ENCODE measurements at places on chromosomes 7 and 10.
A peak's percentile ranks its signal among the peaks of the same experiment; 100 is the strongest.

- DNase-seq, result no peak
Measured at GRCh38 chr7:32611201-32612099, 116.2 kb downstream of the AVL9 start.

DNA sequence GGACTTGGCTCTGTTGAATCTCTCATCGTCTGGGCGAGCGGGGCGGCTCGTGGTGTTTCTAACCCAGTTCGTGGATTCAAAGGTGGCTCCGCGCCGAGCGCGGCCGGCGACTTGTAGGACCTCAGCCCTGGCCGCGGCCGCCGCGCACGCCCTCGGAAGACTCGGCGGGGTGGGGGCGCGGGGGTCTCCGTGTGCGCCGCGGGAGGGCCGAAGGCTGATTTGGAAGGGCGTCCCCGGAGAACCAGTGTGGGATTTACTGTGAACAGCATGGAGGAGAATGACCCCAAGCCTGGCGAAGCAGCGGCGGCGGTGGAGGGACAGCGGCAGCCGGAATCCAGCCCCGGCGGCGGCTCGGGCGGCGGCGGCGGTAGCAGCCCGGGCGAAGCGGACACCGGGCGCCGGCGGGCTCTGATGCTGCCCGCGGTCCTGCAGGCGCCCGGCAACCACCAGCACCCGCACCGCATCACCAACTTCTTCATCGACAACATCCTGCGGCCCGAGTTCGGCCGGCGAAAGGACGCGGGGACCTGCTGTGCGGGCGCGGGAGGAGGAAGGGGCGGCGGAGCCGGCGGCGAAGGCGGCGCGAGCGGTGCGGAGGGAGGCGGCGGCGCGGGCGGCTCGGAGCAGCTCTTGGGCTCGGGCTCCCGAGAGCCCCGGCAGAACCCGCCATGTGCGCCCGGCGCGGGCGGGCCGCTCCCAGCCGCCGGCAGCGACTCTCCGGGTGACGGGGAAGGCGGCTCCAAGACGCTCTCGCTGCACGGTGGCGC lies at the start of gene EN2:
Gene EN2, plus strand, starts transcription at position 19 of the 767 bp plus-strand sequence. Its CDS starts 249 bp downstream, at position 268.
- DNase-seq, result no peak

DNA sequence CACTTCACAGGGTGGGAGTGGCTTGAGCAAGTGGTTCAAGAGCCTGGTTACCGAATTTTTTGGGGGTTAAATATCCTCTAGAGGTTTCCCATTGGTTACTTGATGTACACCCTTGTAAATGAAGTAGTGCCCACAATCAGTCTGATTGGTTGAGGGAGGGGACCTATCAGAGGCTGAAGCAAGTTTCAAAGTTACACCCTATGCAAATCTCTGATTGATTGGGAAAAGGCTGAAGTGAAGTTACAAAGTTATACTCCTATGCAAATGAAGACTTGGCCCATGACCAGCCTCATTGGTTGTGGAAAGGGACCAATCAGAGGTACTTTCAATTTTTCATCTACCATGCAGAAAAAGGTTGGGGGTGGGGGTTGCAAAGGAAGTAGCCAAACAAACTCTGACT lies 34.7 kb downstream of the UBE2D4 start:
- no peak for DNase-seq

DNA sequence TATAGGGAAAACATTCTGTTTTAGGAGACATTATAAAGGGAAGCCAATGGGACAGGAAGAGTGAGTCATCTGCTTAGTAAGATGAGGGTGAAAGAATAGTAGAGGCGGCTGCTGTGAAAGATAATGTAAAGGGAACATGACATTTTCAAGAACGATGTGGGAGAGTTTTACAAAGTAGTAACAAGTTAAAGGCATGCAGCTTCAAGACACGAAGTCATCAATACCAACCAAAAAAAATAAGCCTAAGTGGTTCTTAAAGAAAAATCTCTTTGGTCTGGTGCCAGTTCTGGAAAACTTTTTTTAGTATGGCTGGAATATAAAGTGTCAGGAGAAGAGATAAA lies 6.1 kb downstream of the GSTO1 start:
- DNase-seq, result no peak

- no peak for DNase-seq
Measured at GRCh38 chr7:82105463-82105862, 335.6 kb upstream of the HGF start.

DNA sequence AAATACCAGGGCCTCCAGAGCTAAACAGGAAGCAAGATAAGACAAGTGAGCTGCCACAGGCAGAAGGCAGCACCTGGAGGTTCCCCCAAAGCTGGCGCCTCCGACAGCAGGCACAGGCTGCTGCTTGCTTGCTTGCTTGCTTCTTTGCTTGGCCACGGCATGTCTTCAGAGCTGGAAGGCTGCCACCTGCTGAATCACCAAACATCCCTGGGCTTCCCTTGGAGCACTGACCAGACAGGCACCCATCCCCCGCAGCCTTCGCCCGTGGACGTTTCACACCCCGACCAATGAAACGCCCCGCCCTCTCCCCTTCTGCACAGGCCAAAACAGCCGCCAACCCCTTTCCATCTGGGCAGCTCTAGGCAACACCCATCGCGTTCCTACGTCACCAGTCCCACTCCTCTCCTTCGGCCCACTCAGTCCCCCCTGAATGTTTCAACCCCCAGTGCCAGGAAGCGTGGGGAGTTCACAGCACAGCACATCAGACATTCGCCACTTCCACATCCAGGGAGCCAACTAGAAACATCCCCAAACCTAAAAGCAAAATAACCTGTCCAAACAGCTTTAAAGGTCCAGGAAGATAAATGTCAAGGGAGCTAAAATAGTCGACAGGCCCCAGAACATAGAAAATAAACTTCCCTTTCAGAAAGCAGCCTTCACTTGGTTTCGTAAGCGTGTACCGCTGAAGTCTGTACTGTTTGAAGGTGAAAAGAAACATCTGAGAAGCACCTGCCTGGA lies 1.6 kb downstream of the SGMS1 start:
- peak; percentile 27 for DNase-seq

DNA sequence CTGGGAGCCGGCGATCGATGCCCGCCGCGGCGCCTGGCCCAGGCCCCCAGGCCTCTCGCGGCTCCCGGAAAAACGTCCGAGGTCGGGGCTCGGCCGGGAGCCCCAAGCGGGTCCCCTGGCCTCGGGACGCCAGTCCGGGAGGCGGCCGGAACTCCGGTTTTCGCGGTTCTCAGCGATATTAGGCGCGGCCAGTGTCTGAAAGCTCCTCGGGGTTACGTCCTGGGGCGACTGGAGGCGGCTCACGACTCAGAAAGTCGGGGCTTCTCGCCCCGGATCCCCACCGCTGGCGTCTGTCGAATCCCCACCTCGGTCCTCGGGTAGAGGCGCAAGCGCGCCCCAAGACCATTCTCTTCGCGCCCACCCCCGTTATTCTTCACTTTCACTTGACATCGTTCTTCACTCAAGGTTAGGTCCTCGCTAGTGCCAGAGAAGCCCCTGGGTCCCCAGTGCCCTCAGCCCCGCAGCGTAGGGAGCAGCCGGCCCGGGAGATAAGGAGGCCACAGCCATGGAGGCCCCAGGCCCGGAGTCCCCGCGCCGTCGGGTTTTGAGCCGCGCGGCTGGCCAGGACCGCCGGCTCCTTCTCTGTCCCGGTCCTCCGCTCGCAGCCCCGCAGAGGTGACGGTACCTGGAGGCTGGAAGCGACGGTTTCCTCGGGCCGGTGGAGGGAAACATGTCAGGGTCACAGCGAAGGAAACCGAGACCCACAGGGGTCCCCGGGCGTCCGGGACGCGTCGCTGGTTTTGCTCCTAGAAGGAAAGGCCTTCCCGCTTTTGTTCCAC lies 35.2 kb upstream of the EBLN1 start:
- no peak for DNase-seq

GRCh38 chr7:30176463-30177109 lies 41.8 kb downstream of the MTURN start:
- DNase-seq, result no peak

- no peak for DNase-seq
Measured at GRCh38 chr10:130485236-130485957, 349.2 kb downstream of the GLRX3 start.

GRCh38 chr7:43784030-43784584 lies 25.6 kb downstream of the BLVRA start:
- DNase-seq, result no peak

DNA sequence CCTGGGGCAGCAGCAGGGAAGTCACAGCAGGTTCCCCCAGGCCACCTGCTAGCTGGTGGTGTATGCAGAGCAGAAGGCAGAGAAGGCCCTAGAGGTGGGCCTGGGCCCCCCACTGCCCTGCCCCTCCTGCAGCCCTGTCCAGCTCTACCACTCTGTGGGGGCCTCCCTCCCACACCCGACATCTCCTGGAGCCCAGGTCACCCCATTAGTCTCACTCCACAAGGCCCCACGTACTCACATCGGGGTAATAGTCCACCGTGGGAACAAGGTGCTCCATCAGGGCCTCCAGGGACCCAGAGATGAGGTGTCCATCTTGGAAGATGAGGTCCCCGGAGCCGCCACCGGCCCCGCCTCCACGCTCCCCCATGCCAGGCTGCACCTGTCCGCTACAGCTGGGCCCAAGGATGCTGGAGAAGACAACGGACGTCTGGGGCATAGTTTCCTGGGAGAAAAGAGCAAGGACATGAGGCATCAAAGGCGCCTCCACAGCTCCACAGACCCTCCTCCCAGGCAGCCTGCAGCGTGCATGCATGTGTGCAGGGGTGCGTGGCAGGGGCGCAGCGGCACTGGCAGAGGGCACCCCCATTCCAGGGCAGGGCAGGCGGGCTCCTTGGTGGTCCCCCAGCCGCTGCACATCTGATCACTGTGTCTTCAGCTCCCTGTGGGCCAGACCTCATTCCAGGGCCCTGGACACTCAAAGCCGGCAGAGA lies 61.0 kb downstream of the RASGEF1A start:
- no peak for DNase-seq

DNA sequence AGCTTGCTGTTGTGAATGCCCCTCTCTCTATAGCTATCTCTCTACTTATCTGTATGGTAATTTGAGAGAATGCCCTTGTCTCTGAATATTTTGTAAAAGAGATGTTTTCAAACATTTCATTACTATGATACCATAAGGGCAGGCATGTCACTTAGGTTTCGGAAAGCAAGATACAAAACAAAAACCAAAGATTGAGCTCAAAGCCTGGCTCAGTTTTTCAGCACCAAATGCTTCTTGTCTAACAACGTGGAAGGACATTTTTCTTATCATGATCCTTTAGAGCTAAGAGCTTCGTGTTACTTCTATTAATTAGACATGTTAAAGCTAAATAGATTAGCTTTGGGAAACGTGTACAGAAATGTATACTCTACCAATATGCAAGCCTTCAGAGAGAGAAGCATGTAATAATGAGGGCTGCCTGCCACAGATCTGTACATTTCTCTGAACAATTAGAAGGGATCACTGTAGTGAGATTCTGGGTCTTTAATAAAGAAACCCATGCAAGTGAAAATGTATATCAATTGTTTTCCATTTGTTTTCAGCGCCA lies 148.9 kb downstream of the ARID5B start:
- no peak for DNase-seq

DNA sequence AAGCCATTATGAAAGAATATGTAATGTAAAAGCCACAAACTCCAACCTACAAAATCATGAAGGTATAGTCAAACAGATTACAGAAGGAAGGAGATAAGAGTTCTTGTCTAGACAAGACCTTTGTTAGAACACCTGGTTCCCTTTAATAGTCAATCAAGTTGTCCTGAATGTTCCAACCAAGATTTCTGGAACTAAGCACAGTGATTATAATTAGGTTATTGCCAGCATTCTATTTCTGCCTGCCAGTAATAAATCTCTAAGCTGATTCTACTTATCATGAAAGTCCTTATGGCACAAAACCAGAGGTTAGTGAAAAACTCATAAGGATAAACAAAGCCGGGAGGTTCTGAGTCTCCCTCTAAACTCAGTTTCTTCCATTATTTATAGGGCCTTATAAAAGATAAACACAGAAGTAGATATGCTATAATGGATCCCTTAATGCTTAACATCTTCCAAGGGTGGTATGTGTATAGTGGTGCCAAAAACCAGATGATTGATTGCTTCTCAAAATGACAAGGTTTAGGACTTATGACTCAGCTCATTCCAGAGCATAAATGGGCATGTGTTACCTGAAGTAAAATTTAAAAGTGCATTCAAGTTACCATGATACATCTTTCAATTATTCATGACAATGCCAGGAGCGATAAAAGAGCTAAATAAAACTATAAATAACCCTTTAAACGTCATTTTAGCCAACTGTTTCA lies 237.2 kb downstream of the CSTF2T start:
- DNase-seq, result no peak

- no peak for DNase-seq
Measured at GRCh38 chr7:41185851-41186250, 517.0 kb downstream of the INHBA start.

- DNase-seq, result no peak
Measured at GRCh38 chr10:576130-576465, 113.4 kb downstream of the DIP2C start.

GRCh38 chr7:44998153-44998871 lies 1.7 kb upstream of the CCM2 start:
- no peak for DNase-seq

DNA sequence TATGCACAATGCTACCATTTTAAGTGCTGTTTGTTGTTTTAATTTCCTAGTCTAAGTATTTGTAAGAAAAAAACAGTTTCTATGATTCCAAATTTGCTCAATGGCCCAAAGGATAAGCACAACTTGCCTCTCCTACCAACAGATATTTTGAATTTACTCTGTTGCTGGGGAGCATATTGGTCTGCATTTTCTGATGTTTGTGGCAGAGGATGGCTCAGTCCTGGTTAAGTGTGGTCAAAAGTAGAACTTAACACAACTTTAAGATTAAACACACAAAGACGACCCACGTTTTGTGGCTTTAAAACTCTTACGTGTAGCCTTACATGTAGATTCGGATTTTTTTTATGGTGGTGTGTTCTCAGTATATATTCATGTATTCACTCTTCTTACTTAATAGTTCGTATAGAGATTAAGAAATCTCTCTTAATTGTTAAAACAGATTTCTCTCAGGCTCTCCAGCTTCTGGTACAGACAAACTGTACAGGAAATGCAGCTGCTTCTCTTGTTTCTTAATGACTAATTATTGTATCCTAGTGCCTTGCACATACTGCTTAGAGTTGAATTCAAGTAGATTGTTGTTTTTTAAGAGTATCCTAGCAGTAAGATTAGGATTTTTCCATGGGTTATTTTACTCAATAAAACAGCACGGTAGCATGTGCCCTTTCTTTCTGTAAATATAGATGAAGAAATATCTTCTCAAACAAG lies 86.2 kb downstream of the GPR85 start:
- DNase-seq, result no peak

DNA sequence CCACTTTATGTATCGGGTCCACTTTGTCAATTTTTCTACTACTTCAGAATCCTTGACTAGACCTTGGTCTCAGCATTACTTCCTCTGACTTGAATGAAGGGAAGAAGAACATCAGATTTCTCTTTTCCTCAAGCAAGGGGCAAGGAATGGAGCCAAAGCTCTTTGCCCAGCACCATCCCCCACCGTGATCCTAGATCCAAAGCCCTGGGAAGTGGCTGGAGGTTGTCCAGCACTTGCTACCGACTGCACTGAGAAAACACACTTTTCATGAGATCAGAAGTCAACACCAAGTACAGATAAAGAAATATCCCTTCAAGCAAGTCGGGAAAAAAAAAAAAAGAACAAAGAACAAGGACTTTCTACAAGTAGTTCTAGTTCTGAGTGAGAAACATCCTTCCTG lies 102.1 kb upstream of the DDC start:
- DNase-seq, result no peak
